ENCODE measurements at places on chromosomes 11 and 22.

GRCh38 chr11:65113361-65113756, 1.7 kb downstream of the TM7SF2 start:
- no peak for DNase-seq

GRCh38 chr11:96054870-96055705, 131.2 kb upstream of the MTMR2 start:
- DNase-seq = no peak

GRCh38 chr11:108654994-108655631, 9.8 kb upstream of the DDX10 start:
- DNase-seq = no peak

DNA sequence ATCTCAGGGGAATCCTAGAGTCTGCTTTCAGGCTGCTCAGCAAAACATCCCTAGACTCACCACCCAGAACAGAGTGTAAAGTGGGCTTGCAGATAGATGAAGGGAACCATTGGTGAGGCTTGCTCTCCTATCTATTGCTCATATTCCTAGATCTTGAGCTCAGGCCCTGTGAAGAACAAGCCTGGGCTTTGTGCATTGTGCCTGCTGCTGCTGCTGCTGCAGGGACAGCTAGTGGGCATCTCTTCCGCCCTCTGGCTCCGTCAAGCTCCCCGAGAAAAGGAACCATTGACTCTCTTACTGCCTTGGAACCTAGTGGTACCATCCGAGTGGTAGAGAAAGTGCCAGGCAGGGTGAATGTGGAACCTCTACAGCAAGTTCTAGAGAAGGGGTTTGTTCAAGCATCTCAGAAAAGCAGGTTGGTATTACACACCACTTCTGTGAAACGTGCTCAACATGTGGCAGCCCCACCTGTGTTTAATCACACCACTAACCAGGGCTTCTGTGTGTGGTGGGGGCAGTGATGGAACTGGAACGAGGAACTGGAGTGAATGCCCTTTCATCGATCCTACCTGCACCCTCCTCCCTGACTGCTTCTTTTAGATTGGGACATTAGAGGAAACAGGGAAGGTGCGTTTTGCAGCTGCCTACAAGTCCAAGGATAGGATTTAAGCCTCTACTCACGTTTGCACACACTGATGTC, 4.4 kb downstream of the BACE1-AS start:
- no peak for DNase-seq

DNA sequence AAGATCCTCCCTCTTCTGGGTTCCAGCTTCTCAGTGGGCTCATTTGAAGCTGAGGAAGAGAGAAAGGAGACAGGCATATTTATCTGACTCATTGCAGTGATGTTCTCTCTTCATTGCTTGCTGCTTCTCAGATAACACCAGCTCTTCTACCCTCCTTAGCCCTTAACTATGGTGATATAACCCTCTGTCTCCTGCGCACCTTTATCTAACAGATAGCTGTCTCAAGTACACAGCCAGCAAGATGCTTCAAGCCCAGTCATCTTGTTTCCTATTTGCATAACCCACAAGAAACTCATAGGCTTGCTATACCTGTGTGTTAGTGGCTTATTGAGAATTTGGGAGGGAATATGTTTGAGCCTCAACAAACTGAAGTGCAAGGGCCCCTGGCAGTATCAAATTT, 12.6 kb downstream of the PRSS23 start:
- no peak for DNase-seq

GRCh38 chr22:35959121-35959800, 69.4 kb downstream of the RBFOX2 start:
- DNase-seq = no peak

- no peak for DNase-seq
These were observed 19.5 kb downstream of the CLTCL1 start for GRCh38 chr22:19271856-19272535.

DNA sequence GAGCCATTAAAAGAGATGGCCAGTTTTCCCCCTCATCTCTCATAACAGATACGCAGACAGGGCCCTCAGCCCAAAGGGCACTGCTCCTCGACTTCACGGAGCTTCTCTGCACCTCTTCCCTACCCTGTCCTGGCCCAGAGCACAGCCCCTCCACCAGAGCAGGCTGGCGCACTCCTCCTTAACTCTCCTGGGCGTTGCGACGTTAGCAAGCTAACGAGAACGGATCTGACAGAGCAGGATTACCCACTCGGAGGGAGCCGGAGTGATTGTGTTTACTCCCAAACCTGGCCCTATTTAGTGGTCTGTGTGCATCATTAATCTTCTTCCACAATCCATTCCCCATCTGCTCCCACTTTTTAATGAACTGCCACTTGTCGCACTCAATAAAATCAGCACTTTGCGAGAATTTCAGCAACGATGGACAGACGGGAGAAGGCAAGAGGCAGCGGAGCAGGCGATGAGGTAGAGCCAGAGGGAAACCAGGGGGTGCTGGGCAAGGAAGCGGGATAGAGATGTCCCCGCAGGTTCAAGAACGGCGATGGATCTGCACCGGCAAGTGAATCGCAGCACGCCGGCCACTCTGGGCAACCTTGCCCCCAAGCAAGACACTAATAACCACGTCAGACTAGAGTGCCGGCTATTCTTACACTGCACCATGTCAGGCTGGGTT, 159.4 kb downstream of the BUD13 start:
- peak; percentile 70 for DNase-seq

DNA sequence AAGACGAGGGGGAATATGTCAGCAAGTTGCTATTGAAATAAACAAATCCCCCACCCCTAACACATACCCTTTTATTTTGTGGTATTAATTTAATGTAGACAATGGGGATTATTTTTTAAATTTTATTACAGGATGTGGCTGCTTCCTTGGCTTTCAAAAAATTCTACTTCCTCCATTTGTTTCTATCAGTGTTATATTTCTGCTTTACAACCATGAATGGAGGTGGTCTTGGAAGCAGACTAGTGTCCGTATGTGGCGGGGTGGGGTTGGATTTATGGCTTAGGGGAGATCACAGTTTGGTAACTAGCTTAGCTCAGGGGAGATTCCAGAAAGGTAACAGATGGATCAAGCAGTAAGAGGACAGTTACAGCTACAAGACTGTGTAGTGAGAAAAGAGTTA, 39.3 kb upstream of the PICALM start:
- DNase-seq = no peak

GRCh38 chr11:96763244-96763643, 373.4 kb downstream of the JRKL start:
- no peak for DNase-seq

GRCh38 chr11:23192256-23192655, 332.0 kb upstream of the CCDC179 start:
- DNase-seq = no peak

DNA sequence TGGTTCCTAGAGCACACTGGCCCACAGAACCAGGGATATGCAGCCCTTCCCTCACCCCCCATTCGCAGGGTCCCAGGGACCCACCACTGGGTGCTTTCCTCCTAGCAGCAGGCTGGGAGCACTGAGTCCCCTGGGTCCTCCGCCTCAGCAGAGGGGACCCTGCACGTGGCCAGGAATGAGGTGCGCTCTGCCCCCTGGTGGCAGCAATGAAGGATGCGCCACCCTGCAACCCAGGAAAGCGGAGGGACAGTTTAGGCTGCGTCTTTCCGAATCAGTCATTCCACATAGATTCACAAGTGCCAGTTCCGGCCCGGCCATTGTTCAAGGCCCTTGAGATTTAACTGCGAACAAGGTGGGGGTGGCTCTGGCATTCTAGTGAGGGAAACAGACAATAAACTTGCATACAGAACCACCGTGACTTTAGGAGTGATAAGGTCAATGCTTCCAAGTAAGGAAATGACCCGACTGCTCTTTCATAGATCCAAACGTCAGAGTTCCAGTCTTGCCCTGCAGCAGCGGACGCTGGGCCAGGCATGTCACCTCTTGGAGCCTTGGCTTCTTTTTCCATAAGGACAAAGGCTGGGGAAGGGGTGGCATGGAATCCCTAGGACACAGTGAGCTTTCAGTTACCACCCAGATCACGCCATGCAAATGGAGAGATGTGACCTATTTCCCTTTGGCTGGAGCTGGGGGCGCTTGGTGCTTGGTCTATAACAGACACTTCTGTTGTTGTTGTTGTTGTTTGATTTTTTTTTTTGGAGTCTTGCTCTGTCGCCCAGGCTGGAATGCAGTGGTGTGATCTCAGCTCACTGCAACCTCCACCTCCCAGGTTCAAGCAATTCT, 7.7 kb downstream of the RIN1 start:
- DNase-seq = no peak

GRCh38 chr11:126485021-126485792, 129.7 kb downstream of the ST3GAL4 start:
- DNase-seq = no peak

GRCh38 chr11:105618343-105618955, 8.6 kb downstream of the GRIA4 start:
- DNase-seq = no peak

DNA sequence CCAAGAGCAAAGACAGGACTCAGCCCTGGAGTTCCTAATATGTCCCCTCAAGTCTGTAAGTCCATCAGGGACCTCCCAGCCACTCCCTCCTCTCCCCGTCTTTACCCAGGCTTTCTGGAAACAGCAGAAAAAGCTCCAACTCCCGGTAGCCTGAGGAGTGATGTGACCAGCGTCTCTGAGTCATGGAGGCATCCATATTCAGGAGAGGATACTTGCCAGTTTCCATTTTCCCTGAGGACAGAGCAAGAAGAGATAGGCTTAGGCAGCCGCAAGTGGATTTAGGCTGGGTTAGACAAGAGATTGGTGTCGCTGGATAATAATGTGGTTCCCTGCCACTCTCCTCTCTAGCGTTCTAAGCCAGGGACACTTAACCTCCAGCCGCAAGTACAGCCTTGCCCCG, 206.6 kb downstream of the GRIK4 start:
- DNase-seq = peak; percentile 74

GRCh38 chr22:38124236-38124974, 13.9 kb upstream of the BAIAP2L2 start:
- no peak for DNase-seq
